ENCODE measurements at places on chromosomes 2 and 18.

DNA sequence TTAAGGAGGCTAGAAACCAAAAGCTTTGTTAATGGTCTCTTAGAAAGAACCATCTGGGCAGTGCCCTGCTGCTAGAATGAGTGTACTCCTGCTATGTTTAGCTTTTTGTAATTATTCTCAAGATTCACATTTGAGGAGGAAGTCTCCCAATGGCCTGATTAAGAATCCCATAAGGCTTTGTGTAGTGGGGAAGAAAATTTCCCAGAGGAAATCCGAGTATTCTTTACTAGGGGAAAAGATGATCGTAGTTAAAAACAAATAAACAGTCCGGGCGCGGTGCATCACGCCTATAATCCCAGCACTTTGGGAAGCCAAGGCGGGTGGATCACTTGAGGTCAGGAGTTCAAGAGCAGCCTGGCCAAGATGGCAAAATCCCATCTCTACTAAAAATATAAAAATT is 117.9 kb downstream of the PTRHD1 start:
- DNase-seq = no peak

DNA sequence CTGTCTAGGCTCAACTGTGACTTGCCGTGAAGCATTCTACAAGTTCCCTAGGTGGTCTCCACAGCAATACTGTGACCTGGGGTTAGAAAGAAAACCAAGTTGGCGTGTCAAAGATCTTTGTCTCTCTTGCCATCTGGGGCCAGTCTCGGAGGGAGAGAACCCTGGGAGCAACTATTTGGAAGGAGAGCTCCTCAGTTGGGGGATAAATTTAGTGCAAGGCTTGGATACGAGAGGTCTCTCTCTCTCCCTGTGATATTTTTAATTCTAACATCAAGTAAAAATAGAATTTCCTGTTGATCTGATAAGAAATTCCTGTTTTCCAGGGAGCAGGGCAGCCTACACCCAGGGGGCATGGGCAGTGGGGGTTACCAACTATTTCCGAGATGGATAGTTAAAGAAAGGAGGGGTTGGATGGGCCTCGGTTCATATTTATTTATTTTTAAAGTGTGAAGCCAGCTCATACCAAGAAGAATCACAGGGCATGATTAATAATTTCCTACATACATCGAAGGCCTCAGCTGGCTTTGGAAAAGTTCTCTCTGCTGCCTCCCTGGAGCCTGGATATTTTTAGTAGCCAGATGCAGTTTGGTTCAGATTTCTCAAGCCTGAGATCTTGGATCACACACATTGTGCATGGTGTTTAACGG is 62.8 kb downstream of the EHD3 start:
- DNase-seq = no peak

GRCh38 chr2:195842932-195843331 is 185.9 kb downstream of the SLC39A10 start:
- DNase-seq = no peak

DNA sequence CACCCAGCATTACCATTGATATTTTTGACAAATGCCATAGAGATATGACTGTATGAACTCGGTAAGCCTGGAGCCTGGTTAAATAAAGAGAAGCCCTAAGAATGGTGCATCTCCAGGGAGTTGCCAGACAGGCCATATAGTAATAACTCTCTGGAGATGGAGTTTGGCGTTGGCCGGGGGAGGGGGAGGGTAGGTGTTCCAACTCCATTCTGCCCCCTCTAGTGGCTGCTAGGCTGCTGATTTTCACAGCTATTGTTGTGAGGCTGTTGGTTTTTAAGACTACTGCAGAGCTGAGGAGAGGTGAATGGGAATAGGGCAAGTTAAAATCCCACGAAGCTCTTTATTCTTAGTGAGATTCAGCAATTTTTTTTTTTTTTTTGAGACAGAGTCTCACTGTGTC is 99.9 kb downstream of the GALNT14 start:
- DNase-seq = no peak

DNA sequence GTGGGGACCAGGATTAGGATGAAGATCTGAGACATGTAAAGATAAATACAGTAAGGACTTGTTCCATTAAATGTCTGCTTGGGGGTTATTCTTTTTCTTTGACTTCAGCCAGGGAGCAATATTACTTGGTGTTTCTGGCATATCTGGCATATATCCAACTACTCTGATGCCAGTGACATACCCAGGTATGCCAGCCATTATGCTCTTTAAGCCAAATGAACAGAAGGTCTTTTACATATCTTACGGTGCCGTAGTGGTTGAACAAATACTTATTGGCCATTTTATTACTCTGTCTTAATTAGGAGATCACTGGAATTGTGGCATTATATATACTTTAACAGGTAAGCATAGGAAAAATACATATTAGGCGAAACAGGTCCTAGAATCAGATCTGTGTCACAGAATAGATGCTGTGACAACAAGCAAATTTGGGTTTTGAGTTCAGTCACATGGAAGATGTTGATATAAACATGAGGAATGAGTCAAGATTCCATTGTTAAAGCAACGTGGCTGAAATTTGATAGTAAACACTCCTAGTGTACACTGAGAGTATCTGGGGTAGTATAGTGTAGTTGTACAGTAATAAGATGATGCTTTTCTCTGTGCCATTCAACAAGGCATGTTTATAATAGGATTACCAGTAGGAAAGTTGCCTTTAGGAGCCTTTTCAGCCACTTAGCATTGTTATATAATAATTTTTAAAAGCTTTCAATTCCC is 62.6 kb downstream of the KCTD18 start:
- DNase-seq = no peak

- DNase-seq = peak; percentile 17
Measured at GRCh38 chr2:18117592-18117991, 239.1 kb downstream of the KCNS3 start.

DNA sequence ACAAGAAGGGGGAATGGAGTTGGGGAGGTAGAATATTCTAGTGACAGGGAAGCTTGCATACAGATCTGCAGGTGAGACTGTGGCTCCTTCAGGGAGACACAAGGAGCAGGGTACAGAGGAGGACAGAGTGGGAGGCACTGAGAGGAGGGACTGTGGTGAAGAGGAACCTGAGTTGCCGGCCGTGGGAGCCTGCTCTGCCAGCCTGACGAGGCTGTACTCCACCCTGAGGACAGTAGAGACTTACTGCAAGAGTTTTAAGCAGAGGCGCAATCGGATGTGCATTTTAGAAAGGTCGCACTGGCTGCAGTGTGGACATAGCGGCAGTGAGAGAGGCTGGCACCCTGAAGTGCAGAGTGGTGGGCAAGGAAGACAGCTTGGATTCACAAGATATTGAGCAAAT is 185.8 kb downstream of the GFPT1 start:
- no peak for DNase-seq

DNA sequence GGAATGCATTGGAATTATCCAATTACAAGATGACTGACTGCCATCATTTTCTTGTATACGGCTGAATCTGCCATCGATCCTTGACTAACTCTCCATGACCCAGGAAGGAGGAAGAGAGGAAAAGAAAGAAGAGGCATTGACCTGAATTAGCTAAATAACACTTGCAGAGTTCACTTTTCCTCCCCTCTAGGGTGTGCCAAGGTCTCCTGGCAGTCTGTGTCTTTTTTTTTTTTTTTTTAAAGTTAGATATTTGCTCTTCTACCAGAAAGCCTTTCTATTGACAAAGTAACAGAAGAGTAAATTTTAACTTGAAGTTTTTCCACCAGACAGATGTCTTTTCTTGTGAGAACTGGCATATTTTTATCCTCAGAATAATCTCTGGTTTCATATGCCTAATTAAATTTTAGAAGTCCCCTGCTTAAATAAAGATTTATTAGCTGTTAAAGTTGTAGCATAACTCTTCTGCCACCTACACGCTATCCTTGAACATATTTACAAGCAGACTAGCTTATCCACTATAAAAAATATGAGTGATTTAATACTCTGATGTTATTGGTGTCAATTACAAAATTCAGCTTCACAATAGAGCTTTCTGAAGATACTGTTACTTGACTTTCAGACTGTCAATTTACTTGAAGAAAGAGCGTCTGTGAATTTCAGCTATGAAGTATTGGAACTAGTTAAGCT is 171.7 kb upstream of the ETAA1 start:
- DNase-seq = no peak

DNA sequence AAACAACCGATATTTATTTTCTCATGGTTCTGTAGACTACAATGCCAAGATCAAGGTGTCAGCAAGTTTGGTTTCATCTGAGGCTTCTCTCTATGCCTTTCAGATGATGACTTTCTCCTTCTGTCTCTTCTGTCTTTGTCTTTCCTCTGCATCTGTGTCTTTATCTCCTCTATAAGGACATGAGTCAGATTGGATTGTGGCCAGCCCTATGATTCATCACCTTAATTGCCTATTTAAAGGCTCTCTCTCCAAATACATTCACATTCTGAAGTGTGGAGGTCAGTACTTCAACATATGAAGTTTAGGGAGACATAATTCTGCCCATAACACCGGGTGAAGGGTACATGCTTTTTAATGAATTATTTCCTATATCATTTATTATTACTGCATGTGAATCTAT is 71.2 kb upstream of the CNTNAP5 start:
- peak; percentile 47 for DNase-seq

DNA sequence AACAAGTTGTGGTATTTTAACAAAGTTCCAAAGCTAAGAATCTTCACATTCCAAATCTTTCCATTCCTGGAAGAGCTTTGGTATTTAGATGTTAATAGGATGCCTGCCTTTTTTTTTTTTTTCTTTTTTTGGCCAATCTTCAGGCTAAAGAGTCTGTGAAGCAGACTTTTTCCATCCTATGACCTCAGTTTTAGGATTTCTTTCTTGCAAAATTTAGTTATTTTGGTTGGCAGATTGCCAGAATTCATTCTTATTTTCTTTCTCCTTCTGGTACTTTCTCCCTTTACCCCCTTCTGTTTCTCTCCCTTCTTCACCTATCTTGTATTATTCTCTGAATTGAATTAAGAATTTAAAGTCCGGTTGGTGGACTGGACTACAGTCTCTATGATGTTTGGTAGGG is 217.8 kb upstream of the REV1 start:
- no peak for DNase-seq

DNA sequence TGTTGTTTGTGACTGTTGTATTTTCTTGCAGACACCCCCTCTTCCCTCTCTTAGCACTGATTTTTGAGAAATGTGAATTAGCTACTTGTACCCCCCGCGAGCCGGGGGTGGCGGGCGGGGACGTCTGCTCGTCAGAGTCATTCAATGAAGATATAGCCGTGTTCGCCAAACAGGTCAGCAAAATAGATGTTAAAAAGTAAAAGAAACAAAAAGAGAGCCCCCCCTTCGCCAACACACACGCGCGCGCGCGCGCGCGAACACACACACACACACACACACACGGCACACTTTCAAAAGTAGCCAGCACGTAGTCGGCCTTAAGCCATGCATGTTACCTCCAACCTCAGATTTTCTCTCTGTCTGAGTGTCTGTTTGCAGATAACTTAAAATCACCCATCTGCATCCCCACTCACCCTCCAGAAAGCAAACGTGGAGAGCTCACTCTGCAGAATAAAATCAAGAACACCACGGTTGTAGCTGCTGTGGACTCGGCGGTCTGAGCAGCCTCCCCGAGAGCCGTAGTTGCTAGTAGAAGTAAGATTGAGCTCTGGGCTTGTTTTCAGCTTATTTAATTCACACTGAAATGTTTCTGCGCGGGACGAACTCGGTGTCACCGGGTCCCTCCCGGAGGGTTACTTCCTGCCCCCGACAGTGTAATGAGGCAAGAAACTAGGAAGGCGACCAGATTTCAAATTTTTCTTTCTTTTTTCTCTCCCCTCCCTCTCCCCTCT is 5.1 kb downstream of the MEIS1 start:
- no peak for DNase-seq

GRCh38 chr2:21067859-21068537 is 24.1 kb upstream of the APOB start:
- DNase-seq = no peak

GRCh38 chr2:24209389-24210105 is 34.7 kb downstream of the FAM228A start:
- peak; percentile 27 for DNase-seq

DNA sequence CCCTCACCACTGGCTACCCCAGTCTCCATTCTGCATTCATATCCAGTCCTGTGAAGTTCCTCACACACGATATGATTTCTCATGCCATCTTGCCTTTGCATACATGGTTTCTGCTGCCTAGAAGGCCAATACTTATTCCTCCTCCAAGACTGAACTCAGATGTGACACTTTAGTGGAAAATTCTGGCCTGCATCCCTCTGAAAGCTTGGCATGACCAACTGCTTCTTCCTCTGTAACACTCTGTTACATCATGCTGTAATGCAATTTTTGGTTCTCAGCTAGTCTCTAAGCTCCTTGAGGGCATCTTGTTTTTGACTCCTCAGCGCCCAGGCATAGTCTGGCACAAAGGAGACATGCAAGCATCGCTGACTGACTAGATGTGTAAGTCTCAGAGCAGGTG is 12.6 kb downstream of the FAM161A start:
- DNase-seq = no peak

GRCh38 chr2:39642051-39642718 is 23.5 kb upstream of the TMEM178A start:
- DNase-seq = no peak

DNA sequence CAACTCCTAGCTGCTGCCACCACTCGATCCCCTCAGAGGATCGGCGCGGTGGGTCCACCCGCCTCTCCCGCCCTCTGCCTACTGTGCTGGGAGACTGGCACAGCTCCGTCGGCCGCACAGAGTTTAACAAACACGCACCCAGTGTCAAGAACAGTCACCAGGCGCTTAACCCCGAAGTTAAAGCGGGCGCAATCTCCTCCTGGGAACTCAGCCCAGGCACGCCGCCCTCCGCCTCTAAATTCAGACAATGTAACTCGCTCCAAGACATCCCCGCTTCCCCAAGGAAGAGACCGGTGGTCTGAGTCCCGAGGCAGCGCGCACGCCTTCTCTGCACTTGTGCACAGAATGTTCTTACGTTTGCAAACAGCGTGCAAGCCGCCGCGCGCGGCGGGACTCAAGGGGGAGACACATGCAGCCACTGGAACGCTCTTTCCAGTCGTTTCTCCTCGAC is 533 bp downstream of the CXCR4 start:
- DNase-seq = peak; percentile 53

GRCh38 chr2:10487081-10487740 is 39.1 kb upstream of the ODC1 start:
- DNase-seq = no peak

DNA sequence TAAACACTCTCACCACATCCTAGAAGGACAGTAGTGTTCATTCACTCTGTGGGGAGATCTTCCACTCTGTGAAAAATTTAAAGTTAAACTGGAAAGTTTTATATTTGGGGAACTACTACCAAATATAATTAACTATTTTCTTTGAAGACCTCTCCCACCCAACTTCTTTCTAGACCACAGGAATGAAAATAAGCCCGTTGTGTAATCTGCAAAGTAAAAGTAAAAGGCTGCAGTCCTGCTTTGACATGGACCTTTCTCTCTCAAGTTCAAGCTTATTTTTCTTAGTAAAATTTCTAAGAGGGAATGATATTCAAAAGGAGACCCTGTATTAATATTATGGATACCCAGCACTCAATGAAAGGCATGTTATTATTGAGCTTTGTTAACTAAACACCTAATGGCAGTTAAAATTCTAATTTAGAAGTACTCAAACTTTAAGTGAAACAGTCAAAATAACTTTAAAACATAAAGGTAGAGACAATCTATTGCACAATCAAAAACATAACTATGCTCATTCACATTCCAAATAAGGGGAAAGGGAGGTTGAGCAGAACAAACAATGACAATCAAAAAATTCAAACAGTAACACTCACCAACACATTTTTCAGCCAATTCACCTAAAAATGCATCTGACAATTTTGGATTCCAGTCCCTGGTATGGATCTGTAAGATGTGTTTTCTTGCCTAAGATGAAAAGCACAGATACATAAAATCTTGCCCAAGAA is 98.5 kb downstream of the ATAD2B start:
- no peak for DNase-seq

GRCh38 chr2:8872821-8873432 is 35.5 kb upstream of the KIDINS220 start:
- peak; percentile 74 for DNase-seq

GRCh38 chr18:49892148-49892924 is 79.0 kb upstream of the ACAA2 start:
- no peak for DNase-seq

Data from COR-L47 (cell line).